ENCODE measurements at places on chromosomes 4 and X.

DNA sequence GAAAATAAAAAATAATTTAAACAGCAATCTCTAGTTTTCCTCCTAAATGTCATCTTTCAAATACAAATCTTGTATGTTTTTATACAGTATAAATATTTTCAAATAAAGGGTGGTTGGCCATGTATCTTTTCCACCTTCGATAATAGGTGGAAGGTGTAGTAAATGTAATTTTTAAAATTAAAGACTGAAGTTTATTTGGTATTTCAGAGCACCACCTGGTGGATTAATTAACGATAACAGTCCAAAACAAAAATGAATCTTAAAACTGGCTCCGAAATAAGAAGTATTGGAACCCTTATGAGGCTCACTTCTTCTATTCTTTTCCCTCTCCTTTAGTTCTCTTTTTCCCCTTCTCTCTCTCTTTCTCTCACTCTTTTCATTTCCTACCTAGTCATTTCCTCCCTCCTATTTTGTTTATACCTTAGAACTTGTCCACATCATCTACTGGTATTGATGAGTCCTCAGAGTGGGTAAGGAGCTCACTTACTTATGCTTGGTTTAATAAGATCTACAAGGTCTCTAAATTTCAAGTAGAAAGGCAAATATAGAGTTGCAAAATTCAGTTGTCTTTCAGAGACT is 82.9 kb upstream of the EXOC1L start:
- DNase-seq: no peak

DNA sequence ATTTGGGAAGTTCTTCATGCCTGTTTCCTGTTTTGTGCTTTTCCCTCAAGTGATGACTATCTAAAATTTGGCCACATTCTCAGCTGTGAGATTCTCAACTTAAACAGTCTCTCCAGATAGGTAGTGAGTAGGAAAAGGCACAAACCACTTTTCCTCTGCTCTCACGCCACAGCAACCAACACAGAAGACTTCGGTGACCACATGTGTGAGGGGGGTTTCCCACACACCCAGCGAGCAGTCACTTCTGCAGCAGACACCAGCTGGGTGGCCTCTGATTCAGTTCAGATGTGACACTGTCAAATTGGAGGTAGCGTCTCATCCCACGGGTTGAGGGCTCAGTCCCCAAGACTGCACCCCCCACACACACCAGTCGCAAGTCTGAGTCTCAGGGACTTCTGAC is 25.1 kb upstream of the CLDN34 start:
- DNase-seq: no peak

- no peak for DNase-seq
Observed at GRCh38 chr4:41204400-41204978, 9.9 kb downstream of the APBB2 start.

DNA sequence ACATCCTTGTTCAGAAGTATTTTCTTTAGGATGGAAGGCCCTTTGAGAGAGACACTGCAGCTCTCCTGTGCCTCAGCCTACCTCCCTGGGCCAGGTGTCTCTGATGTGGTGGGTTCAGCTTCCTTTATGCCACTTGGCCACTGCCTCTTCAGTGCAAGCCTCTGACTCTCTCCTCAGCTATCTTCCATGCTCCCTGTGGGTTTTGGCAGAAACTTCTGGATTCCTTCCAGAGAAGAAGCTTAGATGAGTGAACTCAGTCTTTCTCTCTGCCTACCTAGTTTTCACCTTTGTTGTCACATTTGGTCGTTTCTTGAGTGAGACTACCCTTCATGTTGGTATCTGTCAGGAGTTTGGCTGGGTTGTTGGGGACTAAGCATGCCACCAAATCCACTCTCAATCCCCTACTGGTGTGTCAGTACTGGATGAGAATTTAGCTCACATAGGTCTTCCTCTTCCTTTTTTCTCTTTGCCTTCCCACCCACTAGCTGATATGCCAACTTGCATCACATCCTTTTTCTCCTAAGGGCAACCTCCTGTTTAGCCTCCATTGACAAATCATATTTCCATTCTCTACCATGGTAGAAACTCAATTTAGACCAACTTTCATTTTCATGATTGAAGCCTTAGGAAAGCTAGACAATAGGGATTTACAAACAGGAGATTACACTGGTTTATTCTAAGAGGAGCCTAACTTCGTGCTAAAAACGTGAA is 32.0 kb downstream of the IL15 start:
- no peak for DNase-seq

DNA sequence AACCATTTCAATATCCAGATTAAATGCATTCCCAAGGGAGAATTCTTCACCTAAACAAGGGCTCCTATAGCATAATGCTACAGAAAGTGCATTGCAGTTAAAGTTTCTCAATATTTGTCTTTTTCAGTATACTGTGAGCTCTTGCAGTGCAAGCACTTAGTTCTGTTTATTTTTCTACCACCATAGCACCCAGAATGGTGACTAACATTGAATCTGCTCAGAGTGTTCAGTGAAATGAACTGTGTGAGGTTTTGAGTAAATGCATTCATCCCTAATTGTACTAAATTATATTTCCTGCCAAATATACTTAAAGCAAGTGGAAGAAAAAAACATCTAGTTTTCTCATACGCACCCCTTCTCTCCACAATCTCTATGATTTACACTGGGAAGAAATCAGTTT is 383.9 kb downstream of the PCDH7 start:
- no peak for DNase-seq

DNA sequence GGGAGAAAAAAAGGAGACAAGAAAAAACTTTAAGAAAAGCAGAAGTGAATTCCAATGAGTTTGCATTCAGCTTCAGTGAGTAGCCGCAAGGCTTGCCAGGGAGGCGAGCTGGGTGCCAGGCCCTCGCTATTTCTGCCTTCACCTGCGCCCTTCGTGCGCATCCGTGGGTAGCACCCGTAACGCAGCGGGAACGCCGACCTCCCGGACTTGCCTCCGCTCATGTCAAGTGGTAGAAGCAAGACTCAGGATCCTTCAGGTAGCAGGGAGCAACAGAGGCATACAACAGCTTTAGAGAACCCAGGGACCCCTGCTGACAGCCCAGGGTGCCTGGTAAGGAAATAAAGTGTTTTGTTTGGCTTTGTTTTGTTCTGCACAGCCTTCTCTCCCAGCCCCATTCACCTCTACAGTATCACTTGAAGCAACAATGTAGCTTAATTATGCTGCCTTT is 140.0 kb upstream of the BCOR start:
- DNase-seq: no peak

GRCh38 chrX:5898463-5898862 is 330.2 kb downstream of the NLGN4X start:
- no peak for DNase-seq

DNA sequence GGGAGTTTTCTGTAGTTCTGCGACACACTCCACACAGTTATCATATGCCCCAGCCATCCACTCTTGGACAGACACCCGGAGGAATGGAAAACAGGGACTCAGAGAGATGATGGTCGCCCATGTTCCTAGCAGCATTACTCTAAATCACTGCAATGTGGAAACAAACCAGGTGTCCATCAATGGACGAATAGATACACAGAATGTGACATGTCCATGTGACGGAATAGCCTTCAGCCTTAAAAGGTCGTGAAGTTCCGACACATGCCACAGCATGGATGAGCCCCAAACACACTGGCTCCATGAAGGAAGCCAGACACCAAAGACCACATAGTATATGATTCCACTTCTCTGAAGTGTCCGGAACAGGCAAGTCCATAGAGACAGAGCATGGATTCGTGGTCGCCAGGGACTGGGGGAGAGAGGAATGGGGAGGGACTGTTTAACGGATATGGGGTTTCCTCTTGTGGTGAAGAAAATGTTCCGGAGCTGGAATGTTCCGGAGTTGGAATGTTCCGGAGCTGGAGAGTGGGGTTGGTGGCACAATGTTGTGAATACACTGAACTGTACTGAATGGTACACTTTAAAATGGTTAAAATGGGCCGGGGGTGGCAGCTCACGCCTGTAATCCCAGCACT is 28.7 kb upstream of the AFAP1 start:
- DNase-seq: no peak

DNA sequence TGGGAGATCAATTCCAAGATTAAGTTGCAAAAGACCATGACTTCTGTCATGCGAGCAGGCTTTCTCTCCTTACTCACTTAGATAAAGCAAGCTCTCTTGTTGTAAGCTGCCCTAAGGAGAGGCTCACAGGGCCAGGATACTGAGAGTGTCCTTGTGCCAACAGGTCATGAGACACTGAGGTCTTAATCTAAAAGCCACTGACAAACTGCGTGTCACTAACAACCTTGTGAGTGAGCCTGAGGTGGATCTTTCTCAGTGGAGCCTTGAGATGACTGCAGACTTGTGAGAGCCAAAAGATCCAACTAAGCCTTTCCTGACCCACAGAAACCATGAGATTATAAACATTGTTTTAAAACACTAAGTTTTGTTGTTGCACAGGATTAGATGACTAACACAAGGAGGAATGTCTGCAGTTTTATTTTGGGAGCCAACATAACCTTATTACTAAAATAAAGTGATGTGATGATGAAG is 170.5 kb downstream of the SLC39A8 start:
- no peak for DNase-seq
